GM19239 (cell line): ENCODE measurements at places on chromosomes 3 and 15.

GRCh38 chr3:46386205-46386604 is 15.5 kb downstream of the CCR5 start:
- DNase-seq: no peak

DNA sequence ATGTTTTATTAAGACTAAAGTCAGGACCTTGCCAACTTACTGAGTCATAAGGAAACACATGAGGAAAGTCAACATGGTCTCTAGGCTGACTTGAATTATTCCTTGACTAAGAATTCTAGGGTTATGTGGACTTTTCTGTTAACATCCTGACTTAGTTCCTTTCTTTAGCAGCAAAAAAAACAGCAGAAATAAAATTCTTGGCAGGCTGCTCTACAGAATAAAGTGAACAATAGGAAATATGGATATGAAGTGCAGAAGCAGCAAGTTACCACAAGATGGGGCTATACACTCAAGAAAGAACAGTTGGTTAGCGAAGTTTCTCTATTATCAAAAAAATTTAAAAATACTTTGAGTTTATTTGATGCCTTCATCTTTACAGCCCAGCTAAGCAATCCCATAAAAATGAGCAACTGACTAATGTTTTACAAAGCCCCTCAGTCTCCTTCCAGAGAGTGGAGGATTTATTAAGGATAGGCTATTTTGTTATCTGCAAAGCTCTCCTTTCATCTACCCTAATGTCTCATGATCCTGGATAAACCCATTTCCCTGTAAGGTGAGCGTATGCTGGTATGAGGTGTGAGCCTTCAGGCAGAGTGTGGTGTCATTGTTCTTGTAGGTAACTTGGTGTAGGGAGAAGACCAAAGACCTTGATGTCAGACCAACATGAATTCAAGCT is 23.1 kb upstream of the MCCC1 start:
- DNase-seq: peak; percentile 30

GRCh38 chr3:19920401-19921080 is 13.5 kb downstream of the EFHB start:
- DNase-seq: no peak

DNA sequence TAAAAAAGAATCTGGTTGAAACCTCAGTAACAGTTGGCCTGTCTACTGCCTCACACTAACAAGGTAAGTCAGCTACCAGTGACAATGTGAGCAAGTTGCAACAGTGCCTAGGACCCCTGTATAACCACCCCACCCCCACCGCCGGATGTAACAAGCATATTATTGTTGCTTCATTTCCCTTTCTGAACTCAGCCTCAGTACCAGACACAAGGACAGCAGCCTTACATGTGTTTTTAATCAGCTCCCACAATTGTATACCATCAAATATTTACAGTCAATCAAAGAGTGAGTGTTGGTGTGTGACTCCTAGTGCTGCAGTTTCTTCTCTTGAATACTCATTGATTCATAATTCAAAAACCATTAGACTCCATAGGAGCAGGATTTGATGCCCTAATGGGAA is 96.4 kb downstream of the PYDC2 start:
- no peak for DNase-seq

GRCh38 chr3:123653221-123653682 is 68.4 kb upstream of the HACD2 start:
- no peak for DNase-seq

DNA sequence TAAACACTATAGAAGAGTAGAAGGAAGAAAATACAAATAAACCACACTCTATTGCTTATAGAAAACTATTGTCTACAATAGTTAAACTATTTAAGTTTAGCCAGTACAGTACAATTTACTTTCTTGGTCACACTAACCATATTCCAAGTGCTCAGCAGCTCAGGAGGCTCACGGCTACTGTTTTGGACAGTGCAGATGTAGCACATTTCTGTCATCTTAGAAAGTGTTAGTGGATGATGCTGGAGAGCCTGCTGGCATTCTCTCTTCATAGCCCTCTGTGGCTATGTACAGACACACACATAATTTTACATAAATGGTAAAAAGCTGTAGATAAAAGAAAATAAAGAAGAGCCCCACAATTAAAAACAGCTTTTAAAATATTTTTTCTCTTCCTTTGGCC is 23.8 kb downstream of the NUDT16 start:
- DNase-seq: no peak
